Effector CD8-positive, alpha-beta T cell (primary cell): ENCODE measurements at places on chromosomes 4 and X.

DNA sequence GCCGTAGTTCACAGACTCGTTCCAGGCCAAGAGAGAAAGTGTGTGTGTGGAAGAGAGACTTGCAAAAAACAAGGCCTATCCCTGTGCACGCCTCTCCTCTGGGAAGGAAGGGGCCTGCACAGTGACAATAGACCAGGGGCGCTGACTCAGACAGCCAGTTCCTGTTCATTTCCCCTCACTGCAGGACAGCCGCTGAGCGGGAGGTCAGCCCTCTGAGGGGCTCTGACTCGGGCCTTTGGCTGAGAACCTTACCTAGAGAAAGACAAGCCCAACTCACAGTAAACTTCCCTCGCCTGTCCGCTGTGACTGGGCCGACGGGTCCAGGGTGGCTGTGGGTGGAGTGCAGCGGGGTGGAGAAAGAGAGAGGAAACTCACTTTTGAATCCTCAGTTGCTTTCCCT, 52.1 kb downstream of the RTL5 start:
- no peak for DNase-seq

- no peak for DNase-seq
Observed at GRCh38 chr4:42306221-42307109, 90.8 kb upstream of the SHISA3 start.

DNA sequence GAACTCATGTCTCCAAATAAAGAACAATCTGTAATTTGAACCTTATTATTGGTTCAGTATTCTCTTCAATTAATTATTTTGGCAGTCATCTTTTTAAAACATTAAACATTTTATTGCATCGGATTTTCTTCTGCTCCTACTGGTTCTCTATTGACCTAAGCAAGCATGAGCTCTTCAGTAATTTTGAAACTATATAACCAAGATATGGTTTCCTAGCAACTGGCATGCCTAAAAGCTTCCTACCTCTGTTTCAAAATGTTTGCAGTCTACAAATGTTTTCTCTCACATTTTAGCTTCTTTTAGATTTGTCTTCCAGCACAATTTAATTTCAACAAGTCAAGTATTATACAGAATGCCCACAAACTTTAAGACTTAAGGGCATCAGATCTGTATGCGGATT, 371.3 kb downstream of the GPM6A start:
- no peak for DNase-seq

DNA sequence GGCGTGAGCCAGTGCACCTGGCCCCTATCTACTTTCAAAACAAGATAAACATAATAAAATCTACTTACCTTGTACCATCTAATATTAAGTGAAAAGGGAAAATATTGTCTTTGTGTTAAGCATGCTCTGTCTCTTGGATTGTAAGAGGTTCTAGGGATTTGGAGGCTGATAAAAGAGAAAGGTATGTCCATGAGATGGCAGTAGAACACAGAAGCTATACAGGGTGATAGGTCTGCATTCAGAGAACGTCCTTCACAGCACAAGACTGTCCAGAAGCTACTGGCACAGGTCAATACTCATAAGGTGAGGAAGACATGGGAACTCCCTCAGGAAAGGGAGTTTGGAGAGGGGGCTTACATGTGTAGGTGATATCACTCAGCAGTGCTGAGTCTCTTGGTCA, 135.5 kb downstream of the TMEM47 start:
- no peak for DNase-seq

DNA sequence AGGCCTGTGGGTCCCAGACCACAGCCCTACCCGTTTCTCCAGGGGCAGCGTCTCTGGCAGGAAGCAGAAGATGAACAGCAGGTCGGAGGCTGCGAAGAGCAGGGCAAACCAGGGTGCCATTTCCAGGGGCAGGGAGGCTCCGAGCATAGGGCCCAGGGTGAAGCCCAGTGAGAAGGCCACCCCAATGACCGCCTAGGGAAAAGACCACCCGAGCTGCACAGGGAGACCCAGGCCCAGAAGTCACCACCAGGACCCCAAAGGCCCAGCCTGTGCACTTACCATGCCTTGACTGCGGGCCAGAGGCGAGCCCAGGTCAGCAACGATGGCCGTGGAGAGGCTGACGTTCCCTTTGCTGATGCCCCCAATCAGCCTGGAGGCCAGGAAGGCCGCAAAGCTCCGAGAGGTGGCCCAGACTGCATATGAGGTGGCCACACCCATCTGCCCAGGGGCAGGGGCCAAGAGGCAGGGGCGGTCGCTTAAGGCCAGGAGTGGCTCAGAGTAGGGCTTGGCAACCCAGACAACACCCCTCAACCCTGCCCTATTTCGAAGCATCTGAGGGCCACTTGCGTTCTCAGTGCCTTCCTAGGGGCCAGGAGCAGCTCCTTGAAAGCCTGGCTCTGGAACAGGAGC, 30.8 kb downstream of the NOP14 start:
- DNase-seq: no peak

GRCh38 chr4:71609167-71609566, 174.7 kb downstream of the GC start:
- no peak for DNase-seq

DNA sequence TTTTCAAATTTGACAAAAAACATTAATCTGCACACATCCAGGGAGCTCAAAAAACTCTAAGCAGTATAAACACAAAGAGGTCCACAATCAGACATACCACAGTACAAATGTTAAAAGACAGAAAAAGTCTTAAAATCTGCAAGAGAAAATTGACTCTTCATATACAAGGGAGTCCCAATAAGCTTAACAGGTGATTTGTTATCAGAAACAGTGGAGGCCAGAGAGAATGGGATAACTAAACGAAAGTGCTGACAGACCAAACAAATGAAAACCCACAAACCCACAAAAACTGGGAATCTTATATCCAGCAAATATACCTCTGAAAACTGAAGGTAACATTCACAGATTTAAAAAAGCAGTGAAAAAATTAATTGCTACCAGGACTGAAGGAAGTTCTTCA, 182.0 kb upstream of the PAQR3 start:
- no peak for DNase-seq

- no peak for DNase-seq
Observed at GRCh38 chrX:121161501-121161933, 114.1 kb downstream of the GLUD2 start.

GRCh38 chr4:144590020-144590419, 55.9 kb upstream of the HHIP start:
- DNase-seq: no peak

GRCh38 chr4:154858166-154858565, 77.1 kb downstream of the RBM46 start:
- DNase-seq: no peak
